ENCODE measurements at places on chromosomes 5 and 9.

DNA sequence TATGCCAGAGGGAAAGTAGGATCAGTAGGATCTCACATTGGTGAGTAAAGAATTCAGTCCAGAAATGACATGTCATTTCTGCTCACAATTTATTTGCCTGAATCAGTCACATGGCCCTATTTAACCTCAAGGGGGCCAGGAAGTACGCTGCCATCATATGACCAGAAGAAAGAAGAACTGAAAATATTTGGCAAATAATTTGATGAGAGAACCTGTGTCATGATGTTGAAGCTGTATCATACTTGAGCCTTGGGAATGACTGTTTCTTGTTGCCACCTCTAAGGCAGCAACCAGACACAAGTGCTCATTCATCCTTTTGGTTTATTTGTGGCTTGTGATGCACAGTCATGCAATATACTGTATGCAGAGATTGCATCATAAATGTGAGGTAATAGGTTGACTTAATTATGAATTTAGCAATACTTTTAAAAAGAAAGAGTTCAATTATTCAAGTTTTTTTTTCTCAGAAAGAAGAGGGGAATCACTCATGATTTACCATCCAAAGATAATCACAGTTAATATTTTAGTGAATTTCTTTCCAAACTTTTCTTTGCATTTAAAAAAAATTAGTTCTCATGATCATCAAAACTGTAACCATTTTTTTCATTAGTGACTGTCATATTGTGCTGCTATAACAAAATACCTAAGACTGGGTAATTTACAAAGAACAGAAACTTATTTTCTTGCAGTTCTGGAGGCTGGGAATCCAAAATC, 8.2 kb upstream of the ZFYVE16 start:
- peak; percentile 35 for ATAC-seq

- no peak for ATAC-seq
Measured at GRCh38 chr9:36858805-36859375, 175.2 kb downstream of the PAX5 start.

DNA sequence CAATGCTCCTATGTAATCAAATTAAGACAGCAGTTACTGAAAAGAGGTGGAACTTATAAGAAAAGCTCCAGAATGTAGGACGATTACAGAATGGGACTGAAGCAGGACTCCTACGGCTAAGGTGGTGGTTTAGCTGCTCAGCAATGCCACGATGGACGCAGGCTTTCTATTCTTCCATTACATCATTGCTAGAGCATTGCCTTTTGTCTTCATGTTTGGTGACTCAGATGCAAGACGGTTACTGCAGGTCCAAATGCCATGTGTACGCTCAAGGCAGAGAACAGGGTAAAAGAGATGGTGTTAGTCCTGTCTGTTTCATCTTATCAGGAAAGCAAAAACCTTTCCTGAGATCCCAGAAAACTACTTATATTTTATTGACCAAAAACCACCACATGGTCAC, 255.1 kb downstream of the ZSWIM6 start:
- ATAC-seq, result no peak

GRCh38 chr5:132372127-132372526, 2.6 kb downstream of the SLC22A5 start:
- no peak for ATAC-seq

DNA sequence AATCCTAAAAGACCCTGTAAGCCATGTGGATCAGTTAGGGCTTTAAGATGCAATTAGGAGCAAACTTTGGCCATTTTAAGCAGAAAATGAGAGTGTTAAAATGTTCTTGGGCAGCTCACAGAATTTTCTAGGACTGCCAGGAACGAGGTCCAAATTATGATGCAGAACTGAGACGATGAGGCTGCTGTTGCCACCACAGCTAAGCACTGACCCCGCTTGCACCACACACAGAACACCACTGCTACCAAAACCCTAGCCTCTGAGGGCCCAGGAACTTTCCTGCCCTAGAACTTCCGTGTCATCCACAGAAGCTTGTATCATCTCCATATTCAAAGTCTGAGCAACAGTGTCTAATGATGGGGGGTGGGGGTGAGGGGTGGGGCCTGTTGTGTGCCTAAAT, 41.0 kb upstream of the PCSK1 start:
- ATAC-seq, result no peak

GRCh38 chr5:144634138-144634537, 463.5 kb downstream of the KCTD16 start:
- ATAC-seq, result no peak

DNA sequence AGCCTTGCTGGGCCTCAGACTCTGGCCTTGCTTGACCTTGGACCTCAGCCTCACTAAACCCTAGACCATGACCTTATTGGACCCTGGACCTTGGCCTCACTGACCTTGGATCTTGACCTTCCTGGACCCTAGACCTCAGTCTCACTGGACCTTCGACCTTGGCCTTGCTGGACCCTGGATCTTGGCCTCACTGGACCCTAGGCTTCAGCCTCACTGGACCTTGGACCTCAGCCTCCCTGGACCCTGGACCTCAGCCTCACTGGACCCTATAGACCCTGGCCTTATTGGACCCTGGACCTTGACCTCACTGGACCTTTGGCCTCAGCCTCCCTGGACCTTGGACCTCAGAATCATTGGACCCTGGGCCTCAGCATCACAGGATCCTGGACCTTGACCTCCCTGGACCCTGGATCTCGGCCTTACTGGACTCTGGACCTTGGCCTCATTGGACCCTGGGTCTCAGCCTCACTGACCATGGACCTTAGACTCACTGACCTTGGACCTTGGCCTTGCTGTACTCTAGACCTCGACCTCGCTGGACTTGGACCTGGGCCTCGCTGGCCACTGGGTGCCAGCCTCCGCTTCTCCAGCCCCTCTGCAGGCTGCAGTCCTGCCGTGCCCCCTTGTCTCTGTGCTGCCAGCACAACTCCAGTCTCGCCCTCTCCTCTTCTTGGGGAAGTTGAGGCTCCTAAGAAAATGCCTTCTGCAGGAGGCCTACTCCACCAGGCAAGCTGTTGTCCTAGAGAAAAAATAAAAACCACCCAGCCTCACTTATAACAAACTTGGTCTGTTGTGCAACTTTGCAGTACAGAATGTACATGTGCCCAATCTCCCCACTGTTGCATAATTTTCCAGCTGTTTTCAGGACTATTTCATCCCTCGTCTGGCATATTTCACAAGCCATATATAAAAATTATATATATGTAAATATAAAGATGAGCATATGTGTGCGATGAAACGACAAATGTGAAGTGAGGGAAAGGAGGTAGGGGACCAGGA, 11.0 kb upstream of the ADAMTS2 start:
- ATAC-seq, result no peak
